ENCODE measurements at places on chromosomes 3 and 15.

DNA sequence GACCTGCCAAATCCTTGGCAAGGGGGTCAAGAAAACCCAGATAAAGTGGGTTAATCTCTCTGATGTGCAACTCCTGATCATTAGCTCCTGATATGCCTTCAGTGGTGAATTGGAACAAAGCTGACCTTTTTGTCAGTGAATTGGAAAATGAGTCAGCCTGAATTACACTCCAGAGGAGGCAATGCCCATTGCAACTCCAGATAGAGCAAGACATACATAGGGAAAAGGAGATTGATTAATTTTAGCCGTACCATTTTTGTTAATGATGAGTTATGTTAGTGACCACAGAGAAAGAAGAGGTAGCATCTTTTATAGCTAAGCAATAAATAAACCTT lies 195.2 kb upstream of the CADPS start:
- no peak overlapping the region for H3K27ac ChIP-seq
- no peak overlapping the region for H3K4me3 ChIP-seq
- H3K4me1 ChIP-seq, result no peaks in the 10 kb centered on the region
- no peak for DNase-seq
- no peaks in the 10 kb centered on the region for H3K36me3 ChIP-seq

DNA sequence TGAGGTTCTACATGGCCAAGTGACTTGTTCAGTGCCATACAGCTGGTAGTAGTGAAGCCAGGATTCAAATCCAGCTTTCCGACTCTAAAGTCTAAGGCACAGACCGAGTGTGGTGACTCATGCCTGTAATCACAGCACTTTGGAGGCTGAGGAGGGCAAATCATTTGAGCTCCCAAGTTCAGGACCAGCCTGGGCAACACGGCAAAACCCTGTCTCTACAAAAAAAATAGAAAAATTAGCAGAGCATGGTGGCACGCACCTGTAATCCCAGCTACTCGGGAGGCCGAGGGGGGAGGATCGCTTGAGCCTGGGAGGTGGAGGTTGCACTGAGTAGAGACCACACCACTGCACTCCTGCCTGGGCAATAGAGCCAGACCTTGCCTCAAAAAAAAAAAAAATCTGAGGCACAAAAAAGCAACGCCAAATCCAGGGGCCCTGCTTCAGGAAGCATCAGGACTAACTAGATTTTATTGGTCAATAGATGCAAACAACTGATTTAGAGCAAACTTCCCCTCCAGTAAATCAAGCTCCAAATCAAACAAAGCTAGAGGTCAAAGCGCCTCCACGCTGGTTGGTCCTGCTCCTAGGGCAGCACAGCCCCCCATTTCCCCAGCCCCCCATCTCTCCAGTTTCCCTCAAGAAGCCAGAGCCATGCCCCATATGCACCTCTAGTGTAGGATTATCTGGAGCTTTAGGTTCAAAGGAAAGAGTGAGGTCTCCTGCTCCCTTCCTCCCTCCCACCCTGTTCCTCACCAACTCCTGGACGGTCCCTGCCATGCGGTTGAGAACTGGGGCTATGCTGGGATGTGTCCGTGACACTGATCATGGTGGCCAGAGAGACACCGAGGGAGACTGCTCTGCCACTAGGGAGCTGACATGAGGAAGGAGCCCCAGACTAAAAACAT lies 2.9 kb upstream of the TNK2 start:
- no peak overlapping the region for H3K27ac ChIP-seq
- peaks cover 19% of the 10 kb centered on the region for H3K27me3 ChIP-seq
- H3K36me3 ChIP-seq, result peaks cover 5% of the 10 kb centered on the region
- DNase-seq, result no peak

DNA sequence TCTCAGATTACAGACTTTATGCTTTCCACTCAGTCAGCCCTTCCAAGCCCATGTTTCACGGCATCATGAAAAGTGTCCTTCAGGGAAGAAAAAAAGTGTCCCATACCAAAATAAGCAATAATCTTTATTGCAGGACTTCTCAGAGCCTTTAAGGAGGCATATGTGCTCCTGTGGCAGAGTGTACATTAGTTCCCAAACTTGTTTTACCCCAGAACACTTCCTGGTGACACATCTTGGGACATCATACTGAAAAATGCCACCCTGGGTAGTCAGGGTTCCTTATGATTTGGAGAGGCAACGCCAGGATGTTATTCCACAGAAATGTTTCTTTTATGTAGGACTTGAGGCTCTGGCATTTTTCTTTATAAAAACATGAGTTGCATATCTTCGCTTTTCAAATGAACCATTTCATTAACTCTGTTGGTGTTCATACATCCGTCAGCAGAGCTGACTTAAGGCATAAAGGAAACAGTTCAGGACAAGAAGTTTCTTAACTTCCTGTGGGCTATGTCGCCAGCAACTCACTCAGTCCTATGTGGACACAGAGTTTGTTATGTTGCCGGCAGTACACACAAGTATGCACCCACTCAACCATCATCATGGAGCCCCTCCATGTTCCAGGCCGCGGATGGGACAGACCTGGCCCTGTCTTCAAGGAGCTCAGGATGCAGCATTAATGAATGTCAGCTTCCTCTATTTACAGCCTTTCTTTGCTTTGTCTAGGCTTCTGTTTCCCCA lies 63.8 kb downstream of the CASR start:
- DNase-seq, result no peak
- H3K36me3 ChIP-seq, result no peaks in the 10 kb centered on the region

- no peak for DNase-seq
- peaks cover 13% of the 10 kb centered on the region for H3K4me1 ChIP-seq
- H3K4me3 ChIP-seq, result no peak overlapping the region
- H3K27ac ChIP-seq, result no peak overlapping the region
Observed at GRCh38 chr3:149274220-149274619, 52.6 kb upstream of the CP start.

DNA sequence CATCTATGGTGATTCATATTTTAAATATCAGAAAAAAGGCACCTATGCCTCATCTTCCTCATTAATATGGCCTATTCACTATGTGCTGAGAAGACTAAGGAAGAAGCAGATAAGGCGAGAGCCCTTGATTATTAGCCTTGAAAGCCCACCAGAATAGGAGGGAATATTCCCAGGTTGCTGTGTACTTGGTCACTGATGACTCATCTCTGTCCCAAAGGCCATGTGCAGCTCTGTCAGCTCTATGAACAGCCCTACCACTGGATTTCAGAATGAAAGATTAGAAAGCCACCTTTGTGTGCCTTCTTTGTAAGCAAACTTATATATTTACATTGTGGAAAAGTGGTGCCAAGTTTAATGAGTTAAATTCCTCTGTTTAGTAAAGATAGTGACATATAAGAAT lies 211.5 kb downstream of the NFKBIZ start:
- no peak overlapping the region for H3K4me3 ChIP-seq
- no peak overlapping the region for H3K27ac ChIP-seq
- peaks cover 33% of the 10 kb centered on the region for H3K4me1 ChIP-seq
- H3K27me3 ChIP-seq, result peaks cover 5% of the 10 kb centered on the region

GRCh38 chr3:30934208-30934550 lies 39.7 kb upstream of the GADL1 start:
- no peak overlapping the region for H3K4me3 ChIP-seq
- peak; percentile 28 for DNase-seq
- H3K27me3 ChIP-seq, result peaks cover 5% of the 10 kb centered on the region
- H3K36me3 ChIP-seq, result no peaks in the 10 kb centered on the region
- H3K27ac ChIP-seq, result no peak overlapping the region

DNA sequence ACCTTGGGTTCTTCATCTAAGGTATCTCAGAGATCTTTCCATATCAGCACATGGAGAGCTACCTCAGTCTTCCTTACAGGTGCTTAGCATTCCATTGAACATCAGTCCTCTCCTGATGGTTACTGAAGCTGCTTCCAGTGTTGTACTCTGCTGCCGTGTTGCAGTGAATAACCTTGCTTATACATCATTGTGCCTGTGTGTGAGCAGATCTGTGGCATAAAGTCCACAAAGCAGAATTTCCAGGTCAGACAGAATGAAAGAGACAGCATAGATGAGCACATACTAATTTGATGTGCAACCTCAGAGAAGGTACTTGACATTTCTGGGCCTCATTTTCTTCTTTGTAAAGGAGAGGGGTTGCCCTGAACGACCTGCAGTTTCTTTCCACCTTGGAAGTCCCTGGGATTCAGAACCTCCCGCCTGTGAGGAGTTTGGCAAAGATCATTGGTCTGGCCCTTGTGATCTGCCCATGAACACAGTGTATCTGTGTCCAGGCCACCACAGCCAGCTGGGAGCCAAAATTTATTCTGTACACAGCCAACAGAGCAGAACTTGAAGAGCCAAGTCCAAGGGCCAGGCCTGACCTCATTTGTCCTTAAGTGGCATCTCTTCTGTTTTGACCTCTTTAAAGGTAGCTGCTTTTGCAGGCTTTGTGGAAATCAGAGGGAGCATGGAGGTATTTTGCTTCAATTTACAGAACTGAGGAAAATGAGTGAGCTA lies 57.2 kb upstream of the SLC7A14 start:
- H3K27ac ChIP-seq, result no peak overlapping the region
- H3K4me1 ChIP-seq, result no peaks in the 10 kb centered on the region
- DNase-seq, result no peak
- H3K36me3 ChIP-seq, result no peaks in the 10 kb centered on the region
- H3K4me3 ChIP-seq, result no peak overlapping the region
- no peaks in the 10 kb centered on the region for H3K27me3 ChIP-seq

GRCh38 chr3:121467085-121467484 lies 78.7 kb downstream of the POLQ start:
- H3K27me3 ChIP-seq, result no peaks in the 10 kb centered on the region
- H3K4me1 ChIP-seq, result no peaks in the 10 kb centered on the region
- H3K4me3 ChIP-seq, result no peak overlapping the region
- H3K36me3 ChIP-seq, result peaks cover 46% of the 10 kb centered on the region
- H3K27ac ChIP-seq, result no peak overlapping the region

DNA sequence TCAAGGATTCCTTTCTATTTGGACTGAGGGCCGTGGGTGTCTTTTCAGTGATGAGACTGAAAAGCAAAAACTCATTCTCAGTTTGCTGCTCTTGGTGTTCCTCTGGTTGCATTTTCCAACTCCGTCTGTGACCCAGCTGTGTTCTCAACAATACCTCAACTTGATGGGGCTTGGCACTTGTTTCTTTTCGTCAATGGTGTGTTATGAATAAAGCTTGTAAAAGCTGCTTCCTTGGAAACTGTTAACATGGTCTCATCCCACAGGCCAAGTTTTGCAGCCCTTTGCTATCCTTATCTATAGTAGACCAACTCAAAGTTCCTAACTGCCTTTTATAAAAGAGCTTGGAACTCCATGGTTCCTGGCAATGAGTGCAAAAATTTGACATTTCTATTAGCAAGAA lies 142.5 kb upstream of the UBE2E1 start:
- peaks cover 7% of the 10 kb centered on the region for H3K27me3 ChIP-seq
- no peak overlapping the region for H3K27ac ChIP-seq
- H3K4me3 ChIP-seq, result no peak overlapping the region
- peaks cover 4% of the 10 kb centered on the region for H3K4me1 ChIP-seq
- no peak for DNase-seq

GRCh38 chr3:87002346-87002745 lies 11.4 kb upstream of the VGLL3 start:
- H3K4me1 ChIP-seq, result no peaks in the 10 kb centered on the region
- H3K27me3 ChIP-seq, result no peaks in the 10 kb centered on the region
- no peak overlapping the region for H3K4me3 ChIP-seq
- H3K27ac ChIP-seq, result no peak overlapping the region
- H3K36me3 ChIP-seq, result no peaks in the 10 kb centered on the region

DNA sequence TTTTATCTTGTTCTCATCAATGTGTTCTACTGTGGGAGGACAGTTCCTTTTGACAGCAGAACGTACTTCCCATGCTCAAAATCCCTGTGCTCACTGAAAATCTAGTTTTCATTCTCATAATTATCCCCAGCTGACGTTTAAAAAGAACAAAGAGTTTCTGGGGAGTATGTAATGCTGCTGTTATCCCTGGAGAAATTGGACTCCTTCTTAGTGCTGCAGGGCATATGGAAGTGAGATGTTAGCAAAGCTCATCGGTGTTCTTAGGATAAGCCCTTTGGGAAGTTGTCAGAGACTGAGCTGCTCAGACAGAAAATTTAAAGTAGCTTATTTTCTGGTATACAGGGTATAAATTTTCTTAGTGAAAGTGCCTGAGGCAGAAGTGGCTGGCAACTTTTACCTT lies 66.5 kb downstream of the CDAN1 start:
- no peak overlapping the region for H3K27ac ChIP-seq
- no peak for DNase-seq
- no peaks in the 10 kb centered on the region for H3K4me1 ChIP-seq
- no peaks in the 10 kb centered on the region for H3K27me3 ChIP-seq

GRCh38 chr15:99680276-99680675 lies 53.0 kb downstream of the LYSMD4 start:
- H3K36me3 ChIP-seq, result peaks cover 72% of the 10 kb centered on the region
- no peak overlapping the region for H3K27ac ChIP-seq
- no peak overlapping the region for H3K4me3 ChIP-seq
- no peaks in the 10 kb centered on the region for H3K27me3 ChIP-seq
- H3K4me1 ChIP-seq, result peaks cover 32% of the 10 kb centered on the region

GRCh38 chr3:108527817-108528216 lies 17.4 kb upstream of the MYH15 start:
- H3K4me3 ChIP-seq, result no peak overlapping the region
- H3K27me3 ChIP-seq, result peaks cover 9% of the 10 kb centered on the region
- DNase-seq, result no peak
- H3K36me3 ChIP-seq, result no peaks in the 10 kb centered on the region
- H3K4me1 ChIP-seq, result no peaks in the 10 kb centered on the region

DNA sequence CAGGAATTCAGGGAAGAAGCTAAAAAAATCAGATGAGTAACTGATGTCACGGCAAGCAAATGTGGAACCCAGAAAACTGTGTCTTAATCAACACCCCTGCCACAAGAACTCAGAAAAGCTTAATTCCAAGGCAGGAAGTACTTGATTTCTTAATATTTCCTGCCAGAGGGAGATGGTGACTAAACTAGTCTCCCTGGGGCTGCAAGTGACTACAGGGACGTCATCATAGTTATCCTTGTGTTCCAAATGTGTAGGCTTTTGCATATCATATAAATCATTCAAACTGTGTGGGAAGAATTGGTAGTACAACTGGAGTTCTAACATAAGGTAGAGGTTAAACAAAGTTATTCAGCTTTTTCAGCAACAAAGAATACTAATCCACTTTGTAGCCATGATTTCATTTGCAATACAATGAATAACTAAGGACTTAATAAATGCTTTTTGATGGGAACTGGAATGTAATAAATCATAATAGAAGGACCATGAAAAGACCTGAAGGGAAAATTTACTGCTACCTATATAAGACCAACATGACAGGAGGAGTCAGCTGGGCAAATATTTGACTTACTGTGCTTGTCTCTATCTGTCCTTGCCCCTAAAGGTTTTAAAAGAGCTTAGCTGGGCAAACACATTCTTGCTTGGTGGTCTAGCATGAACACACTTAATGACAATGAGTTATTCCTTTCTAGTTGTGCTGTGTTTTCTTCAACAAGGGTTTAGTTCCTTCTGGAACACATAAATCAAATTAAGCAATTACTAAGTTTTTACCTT lies 76.0 kb upstream of the NECTIN3 start:
- DNase-seq, result no peak
- H3K27ac ChIP-seq, result no peak overlapping the region
- H3K27me3 ChIP-seq, result peaks cover 4% of the 10 kb centered on the region
- no peaks in the 10 kb centered on the region for H3K36me3 ChIP-seq

- no peaks in the 10 kb centered on the region for H3K27me3 ChIP-seq
- DNase-seq, result no peak
- no peak overlapping the region for H3K27ac ChIP-seq
- H3K4me1 ChIP-seq, result no peaks in the 10 kb centered on the region
- no peak overlapping the region for H3K4me3 ChIP-seq
Observed at GRCh38 chr3:46677411-46677726, 16.1 kb downstream of the ALS2CL start.

Measured in activated naive CD4-positive, alpha-beta T cell treated with anti-CD3 and anti-CD28 coated beads, Interleukin-2, amount 10 ng/mL, durations not matched to agents 7 days and 5 days (primary cell).